ENCODE measurements at places on chromosomes 7 and 10.

DNA sequence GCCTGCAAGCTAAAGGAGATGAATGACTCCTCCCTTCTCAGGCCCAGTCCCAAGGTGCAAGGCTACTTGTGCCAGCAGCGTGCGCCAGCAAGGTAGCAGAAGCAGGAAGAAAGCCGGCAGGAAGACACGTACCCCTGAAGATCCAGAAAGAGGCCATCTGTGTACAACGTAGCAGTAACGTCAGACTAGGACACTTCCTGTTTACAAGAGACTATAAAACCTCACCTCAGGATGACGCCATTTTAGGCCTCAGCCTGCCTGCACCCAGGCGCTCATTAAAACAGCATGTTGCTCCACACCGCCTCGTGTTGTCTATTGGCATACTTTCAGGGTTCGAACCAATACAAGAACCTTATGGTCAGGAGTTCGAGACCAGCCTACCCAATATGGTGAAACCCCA, 41.4 kb upstream of the SNX10 start:
- no peak for DNase-seq

GRCh38 chr7:107697321-107698049, 36.9 kb downstream of the SLC26A4 start:
- no peak for DNase-seq

DNA sequence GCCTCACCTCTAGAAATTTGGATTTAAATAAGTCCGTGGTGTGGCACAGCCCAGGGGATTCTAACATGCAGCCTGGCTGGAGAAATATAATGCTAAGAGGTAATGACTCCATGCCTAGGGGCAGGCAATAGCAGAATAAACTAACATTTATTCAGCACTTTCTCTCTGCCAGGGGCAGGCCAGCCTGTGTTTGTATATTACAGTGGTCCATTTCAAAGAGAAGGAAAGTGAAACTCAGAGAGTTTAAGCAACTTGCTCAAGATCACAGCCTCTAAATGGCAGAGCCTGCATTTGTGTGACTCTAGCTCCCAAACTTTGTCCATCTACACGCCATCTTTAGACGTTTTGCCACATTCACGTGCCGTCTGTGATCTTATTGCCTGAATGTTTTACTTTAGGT, 6.7 kb upstream of the LRRC18 start:
- no peak for DNase-seq

- DNase-seq: no peak
These were observed 8.4 kb upstream of the TECTB start for GRCh38 chr10:112274831-112275230.

DNA sequence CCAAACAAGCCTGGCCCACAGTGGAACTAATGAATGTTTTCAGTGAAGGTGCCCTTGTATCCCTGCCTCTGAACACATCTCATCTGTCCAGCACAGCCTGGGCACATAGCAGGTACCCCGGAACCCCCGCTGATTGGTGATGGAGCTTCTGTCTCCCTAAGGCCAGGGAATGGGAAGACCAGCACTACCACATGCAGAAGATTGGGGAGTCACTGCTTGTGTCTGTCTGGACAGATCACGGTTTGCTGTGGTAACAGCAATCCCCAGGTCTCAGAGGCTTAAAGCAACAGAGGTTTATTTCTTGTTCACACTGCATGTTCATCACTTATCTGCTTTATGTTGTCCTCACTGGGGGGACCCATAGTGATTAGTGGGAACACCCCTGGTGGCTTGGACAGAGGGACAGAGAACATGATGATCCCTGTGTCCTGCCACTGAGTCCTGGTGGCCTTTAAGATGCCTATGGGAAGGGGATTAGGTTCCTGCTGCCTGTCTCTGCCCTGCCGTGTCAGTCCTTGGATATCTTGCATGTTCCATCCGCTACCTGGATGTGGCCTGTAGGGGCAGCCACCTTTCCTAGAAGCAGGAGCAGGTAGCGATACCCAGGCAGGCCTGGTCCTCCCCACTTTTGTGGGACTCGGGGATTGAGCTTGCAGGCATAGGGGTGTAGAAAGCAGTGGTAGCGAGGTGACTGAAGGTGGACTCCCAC, 3.6 kb downstream of the TSPAN14 start:
- DNase-seq: no peak

GRCh38 chr10:122154031-122154544, 117.0 kb upstream of the BTBD16 start:
- DNase-seq: no peak
